ENCODE measurements at places on chromosomes 7 and 10.

GRCh38 chr10:61981460-61981859 lies 80.0 kb downstream of the ARID5B start:
- no peak for DNase-seq

DNA sequence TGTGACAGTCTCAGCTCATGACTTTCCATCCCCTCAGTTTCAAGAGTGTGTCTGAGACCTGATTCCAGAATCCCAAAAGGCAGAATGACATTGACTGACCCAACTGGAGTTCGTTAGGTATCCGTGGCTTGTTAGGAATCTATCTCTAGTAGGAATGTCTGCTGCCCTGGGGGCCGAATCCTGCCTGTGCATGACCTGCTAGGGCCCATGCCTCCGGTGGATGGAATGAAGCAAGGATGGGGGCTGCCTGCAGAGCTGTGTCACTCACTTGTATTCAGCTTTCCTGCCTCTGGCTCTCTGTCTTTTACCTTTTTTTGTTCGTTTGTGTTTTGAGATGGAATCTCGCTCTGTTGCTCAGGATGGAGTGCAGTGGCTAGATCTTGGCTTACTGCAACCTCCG lies 129.5 kb downstream of the SDK1 start:
- DNase-seq: no peak

- no peak for DNase-seq
Measured at GRCh38 chr10:116848032-116848943, 1.0 kb upstream of the ENO4 start.

DNA sequence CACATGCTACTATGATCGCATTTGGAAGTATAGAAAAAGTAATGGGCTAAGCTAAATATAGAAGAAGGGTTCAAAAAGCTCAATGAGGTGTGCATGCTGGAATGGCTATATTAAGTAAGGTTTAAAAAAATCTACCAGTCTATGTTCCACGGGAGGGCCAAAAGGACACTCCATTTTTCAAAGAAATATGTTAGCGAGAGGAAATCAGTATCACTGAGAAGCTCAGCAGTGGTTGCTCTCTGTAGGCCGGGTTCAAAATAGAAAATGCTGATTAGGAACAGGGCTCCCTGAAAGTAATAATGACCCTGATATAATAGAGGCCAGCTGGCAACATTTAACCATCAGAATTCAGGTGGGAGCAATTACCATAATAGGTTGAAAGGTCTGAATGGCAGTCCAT lies 224.5 kb upstream of the SEMA3E start:
- DNase-seq: no peak

- no peak for DNase-seq
Measured at GRCh38 chr7:409339-410281, 110.0 kb downstream of the PDGFA start.

- DNase-seq: no peak
Measured at GRCh38 chr10:23981520-23982309, 227.2 kb upstream of the KIAA1217 start.

DNA sequence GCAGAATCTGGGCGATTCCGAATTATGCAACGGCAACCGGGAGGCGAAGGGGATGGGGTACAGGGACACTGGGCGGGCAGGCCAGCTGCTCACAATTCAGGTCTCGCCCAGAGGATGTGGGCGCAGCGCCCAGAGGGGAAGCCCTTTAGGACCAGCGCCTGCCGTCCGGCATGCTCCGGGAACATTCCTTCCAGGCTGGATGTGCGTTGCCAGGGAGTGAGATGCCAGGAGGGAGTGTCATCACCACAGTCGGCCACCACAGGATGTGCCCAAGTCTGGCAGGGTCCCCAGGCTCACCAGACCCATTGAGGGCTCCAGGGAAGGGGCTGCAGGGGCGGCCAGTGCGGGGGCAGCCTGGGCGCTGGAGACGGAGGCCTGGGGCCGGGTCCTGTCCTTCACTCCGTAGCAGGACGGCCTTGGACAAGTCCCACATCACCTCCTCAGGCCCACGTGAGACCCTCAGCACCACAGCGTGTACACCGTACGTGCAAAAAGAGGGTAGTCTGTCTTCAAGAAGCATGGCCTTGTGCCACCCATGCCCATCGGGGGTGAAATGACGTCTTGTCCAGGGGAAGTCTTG lies 63.9 kb downstream of the FOXL3 start:
- no peak for DNase-seq

DNA sequence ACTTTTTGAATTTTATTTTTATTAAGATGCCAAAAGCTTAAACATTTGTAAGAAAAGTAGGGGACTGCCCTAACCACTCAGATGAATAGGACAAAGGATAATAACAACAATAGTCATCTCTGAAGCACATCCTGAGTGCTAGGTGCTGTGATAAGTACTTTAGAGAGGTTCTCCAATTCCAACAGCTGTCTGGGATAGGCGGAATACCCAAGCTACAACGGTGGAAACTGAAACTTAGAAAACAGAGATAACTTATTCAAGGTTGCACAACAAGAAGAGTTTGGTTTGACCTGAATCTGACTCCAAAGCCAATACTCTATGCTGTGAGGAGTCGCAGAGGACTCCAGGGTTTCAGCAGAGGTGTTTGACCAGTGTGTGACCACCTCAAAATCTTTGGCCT lies 2.0 kb downstream of the RTKN2 start:
- DNase-seq: no peak

GRCh38 chr10:52027055-52027705 lies 286.9 kb upstream of the DKK1 start:
- no peak for DNase-seq

DNA sequence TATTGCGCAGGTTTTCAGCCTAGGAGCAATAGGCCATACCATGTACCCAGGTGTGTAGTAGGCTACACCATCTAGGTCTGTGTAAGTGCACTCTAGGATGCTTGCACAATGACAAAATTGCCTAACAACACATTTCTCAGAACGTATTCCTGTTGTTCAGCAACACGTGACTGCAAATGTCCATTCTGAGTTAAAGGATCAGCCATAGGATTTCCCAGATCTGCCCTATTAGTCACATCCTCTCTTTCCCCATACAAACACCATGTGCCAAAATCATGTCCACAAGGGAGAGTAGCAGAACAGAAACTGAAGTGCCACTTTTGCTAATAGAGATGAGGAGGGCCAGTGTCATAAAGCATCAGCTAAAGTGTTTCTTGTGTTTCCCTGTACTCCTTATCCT lies 42.6 kb upstream of the AMPH start:
- DNase-seq: no peak

- DNase-seq: no peak
Measured at GRCh38 chr7:31825576-31825975, 138.6 kb downstream of the PPP1R17 start.

GRCh38 chr10:130395248-130395936 lies 259.2 kb downstream of the GLRX3 start:
- DNase-seq: no peak

DNA sequence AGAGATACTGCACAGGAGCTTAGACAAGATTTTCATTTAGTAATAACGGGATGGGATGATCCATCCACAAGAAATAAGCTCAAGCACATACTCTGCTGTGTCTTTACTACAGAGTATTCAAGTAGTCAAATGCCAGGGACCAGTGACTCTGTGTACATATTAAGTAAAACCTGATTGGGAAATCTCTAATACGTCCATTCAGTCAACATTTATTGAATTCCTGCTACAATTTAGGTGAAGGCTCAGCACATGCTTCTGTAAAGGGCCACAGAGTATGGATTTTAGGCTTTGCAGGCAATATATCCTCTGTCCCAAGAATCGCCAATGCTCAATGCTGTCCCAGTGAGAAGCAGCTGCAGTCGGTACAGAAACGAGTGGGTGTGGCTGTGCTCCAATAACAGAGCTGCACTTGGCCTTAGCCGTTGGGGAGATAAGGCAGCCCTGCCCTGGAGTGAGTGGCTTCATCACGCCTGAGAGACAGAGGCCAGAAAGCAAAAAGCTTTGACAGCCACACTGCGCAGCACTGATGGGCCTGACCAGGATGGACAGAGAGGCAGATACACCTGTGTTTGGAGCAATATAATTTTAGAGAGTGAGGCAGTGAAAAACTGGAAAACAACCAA lies 186.8 kb downstream of the PARD3 start:
- no peak for DNase-seq

DNA sequence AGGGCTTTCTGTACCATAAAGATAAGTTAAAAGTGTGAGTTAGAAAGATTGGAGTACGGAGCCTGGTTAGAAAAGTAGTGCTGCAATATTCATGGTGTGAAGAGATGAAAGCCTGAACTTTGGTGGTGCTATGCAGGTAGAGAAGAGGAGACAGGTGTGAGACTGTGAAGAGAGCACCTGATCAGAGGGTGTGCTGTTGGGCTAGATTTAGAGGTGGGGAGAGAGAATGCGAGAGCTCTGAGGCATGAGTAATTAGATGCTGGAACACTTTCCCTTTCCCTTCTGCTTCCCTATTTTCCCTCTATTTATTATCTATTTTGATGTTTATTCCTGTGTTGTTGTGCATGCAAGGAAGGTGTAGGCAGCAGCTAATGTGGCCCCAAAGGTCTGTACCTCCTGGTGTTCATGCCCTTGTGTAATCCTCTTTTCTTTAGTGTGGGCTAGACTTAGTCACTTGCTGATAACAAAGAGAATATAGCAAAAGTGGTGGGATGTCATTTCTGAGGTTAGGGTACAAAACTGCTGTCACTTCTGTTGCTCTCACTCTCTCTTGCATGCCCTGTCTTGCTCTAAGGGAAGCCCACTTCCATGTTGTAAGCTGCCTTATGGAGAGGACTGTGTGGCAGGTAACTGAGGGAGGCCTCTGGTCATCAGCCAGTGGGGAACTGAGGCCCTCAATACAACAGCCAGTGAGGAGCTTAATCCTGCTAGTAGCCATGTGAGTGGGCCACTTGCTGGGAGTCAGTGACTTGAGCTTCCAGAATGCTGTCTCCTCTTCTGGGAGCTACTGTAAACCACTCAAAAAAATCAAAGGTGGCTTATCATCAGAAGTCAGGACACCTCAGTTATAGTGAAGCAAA lies 2.6 kb upstream of the ATXN7L1 start:
- DNase-seq: no peak

DNA sequence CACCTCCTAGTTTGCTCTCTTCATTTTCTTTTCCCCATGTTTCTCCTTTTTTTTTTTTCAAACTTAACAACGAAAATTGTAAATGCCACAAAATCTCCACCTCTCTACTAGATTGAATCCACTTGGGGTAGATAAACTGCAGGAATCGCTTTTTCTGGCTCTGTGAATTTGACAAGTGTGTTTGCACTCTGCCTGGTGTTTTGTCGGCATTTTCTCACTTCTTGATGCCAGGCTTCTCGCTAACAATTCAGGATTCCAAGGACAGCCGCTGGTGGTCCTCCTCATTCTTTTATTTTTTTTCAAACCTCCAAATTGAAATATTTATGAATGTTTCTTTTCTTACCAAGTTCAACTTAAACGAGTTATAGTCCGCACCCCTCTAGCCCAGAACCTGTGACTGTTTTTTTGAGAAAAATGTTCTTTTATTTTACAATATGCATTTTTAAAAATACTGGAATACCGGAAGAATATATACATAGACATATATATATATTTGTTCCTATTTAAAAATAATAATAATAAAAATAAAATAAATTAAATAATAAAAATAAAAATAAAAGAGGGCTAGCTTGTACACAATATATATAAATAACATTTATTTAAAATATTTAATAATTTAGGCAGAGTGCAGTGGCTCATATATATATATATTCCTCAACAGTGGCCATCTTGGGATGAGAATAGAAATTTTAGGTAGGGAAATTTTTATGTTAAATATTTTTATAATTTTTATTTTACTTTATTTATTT lies 538.8 kb downstream of the TYW1 start:
- no peak for DNase-seq

DNA sequence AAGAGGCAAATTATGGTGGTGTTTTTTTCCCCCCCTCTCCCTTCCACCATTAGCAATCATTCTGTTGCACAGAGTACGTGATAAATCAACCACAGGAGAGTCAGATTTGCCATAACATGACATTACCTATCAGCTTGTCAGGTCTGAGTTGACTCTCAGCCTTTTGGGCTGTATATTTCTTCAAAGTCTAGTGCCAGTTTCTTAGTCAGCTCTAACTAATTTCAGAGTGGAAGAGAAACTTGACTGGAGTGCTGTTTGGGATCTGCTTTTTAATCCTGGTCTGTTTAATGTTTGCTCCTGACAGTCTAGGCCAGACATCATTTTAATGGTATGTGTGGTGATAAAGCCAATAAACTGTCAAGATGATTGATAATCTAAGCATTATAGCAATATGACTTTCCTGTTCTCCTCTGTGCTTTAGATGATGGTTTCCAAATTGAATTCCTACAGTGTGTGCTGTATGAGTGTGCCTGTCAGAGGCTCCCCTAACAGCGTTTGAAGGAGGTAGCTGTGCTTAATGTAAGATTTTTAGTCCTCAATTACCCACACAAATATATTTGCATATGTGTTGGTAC lies 76.9 kb downstream of the LRMDA start:
- DNase-seq: no peak

DNA sequence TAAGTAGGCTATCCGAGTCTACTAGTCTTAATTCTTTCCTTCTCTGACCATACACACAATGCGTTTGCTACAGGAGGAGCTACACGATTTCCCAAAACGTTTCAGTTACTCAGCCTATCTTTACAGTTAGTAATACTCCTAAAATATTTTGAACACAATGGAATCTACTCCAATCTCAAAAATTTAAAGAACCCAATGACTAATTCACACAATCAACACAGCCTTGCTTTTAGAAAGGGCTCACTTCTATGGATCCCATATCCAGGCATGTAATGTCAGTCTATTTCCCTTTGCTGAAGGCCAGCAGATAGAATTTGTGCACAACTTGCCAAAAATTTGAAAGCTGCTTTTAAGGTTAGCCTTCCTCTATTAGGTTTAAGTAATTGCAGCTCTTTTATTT lies 107.2 kb downstream of the VPS41 start:
- no peak for DNase-seq

DNA sequence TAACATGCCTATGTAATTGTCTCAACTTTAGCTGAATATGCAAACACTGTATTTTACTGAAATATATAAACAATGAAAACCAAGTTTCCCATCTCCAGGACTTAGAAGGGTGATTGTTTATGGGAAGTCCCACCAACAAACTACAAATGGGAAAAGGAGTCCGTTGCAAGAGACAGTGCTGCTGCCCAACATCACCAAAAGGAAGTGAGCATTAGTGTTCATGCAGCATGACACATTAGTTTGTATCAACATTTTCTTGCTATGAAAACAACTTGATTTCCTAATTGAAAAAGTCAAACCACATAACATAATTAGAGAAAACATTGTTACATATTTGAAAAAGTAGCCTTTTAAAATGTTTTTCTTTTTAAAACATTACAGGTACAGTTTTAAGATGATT lies 138.5 kb downstream of the ZNF438 start:
- no peak for DNase-seq

GRCh38 chr7:137020351-137020750 lies 151.9 kb downstream of the CHRM2 start:
- no peak for DNase-seq

DNA sequence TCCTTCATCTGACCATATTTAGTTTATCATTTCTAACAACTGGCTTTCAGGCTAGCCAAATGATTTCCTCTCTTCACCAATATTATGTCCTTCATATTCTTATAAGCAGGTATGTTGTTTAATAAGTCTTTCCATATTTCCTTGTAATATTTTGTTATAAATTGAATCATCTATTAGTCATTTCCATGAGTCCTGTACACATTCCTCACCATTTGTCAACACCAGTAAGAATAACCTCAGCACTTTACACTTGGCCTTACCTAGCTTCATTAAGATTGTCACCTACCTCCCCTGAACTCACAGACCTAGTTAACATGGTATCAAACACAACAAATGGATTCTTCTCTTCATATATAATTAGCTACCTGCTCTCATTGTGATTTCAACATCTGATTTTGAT lies 282.3 kb downstream of the SEMA3D start:
- no peak for DNase-seq

- DNase-seq: no peak
Measured at GRCh38 chr7:27677912-27678612, 15.4 kb upstream of the HIBADH start.
